Sigmoid colon (tissue), 7 donors: ENCODE measurements at places on chromosomes 1 and 21.

GRCh38 chr21:41861987-41862386 is 17.2 kb downstream of the PRDM15 start:
- no peaks in the 10 kb centered on the region for H3K27me3 ChIP-seq
- no peak for DNase-seq

DNA sequence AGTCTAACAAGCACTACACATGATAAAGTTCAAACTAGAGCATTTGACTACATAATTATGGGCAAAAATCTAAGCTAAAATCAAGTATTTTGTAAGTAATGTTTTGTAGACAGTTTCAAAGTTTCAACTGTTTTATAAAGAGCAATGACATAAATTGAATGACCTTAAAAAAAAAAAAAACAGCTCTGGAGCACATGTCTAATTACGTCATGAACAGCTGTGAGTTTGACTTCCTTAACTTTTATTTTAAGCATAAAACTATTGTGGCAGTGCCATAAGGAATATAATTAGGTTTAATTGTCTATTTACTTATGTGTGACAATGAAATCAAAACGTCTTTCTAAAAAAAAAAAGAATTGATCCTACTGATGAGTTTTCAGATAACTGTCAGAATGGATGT is 272.5 kb upstream of the LRRC7 start:
- H3K27ac ChIP-seq, result no peak overlapping the region
- no peak for DNase-seq
- no peaks in the 10 kb centered on the region for H3K4me1 ChIP-seq
- H3K27me3 ChIP-seq, result no peaks in the 10 kb centered on the region

DNA sequence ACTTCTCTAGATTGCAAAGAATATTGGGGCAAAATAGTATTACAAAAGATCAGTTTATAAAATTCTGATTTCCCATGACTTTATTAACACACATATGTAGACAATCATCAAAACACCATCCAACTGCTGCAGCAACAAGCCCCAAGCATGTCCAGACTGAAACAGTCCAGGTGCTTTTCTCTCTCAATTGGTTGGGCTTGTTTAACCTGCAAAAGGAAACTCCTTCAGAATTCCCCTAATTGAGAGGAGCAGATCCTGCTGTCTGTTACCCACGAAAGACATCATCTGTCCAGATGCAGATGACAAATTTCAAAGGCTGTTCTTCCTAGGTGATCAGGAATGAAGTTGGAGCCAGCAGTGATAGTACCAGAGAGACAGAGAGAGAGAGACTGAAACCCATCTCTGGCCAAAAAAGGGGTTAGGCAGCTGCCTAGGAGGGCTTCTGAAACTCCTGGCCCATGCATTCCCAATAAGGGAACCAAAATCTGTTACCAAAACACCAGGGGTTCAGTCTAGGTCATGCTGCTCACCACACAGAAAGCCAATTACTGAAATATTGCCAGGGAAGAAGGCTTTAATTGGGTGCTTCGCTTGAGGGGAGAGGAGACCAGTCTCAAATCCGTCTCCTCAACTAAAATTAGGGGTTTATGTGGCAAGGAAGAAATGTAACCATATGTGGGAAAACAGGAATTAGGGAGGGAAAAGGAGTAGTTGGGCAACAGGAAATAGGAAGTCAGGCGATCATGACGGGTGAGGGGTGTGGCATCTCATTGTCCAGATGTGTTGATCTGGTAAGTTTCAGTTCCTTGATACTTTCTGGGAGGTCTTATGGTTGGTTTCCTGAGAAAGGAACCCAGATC is 34.7 kb upstream of the RGL1 start:
- no peak for DNase-seq
- H3K27me3 ChIP-seq, result no peaks in the 10 kb centered on the region
- H3K36me3 ChIP-seq, result no peaks in the 10 kb centered on the region
- H3K27ac ChIP-seq, result no peak overlapping the region

GRCh38 chr1:214251354-214251753 is 29.6 kb upstream of the SMYD2 start:
- H3K27me3 ChIP-seq, result no peaks in the 10 kb centered on the region
- no peak for DNase-seq
- H3K27ac ChIP-seq, result no peak overlapping the region
- H3K36me3 ChIP-seq, result no peaks in the 10 kb centered on the region
- H3K4me3 ChIP-seq, result no peak overlapping the region

DNA sequence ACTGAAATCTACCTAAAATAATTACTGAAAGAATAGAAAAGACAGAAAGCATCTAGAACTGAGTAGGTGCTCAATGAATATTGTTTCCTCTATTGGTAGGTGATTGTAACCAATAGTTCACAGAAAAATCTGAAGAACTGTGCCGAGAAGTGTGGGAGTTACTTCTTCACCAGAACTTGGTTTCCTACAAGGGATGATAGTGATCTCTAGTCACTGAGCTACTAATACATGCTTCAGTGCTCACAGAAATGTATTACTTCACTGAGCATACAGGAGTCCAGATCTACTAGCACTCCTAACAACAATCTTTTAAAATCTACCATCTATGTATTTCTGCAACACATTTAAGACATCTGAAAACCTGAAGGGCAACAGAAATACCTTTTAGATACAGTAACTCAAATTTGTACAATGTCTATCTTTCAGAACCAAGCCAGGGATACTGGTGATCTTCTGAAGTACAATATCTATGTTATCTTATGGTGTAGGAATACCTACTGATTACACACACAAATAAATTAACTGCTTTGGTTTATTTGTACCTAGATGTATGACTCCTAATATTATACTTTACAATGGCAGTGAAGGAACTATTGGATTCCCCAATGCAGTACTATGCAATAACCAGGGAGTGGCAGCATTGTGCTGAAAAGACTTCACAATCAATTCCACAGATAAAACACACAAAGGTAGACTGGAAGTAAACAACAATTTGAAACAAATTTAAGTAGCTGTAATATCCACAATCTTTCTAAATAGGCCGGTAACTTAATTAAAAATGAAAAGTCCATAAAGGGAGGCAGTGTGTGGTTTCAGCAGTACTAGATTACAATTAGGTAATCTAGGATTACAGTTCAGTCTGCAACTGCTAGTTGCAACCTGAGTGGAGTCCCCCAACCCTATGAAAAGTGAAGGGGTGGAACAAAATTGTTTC is 243.0 kb downstream of the SLC45A1 start:
- no peaks in the 10 kb centered on the region for H3K36me3 ChIP-seq
- H3K27me3 ChIP-seq, result no peaks in the 10 kb centered on the region
- peaks cover 20% of the 10 kb centered on the region for H3K4me1 ChIP-seq
- no peak overlapping the region for H3K4me3 ChIP-seq
- no peak for DNase-seq

GRCh38 chr1:41160498-41161110 is 81.5 kb downstream of the SCMH1 start:
- H3K27me3 ChIP-seq, result no peaks in the 10 kb centered on the region
- H3K27ac ChIP-seq, result no peak overlapping the region
- H3K4me1 ChIP-seq, result no peaks in the 10 kb centered on the region
- no peak for DNase-seq
